ENCODE measurements at places on chromosomes 5 and 9. TPM values are rescaled to one million over a fixed set of nuclear protein-coding genes. Genes with fewer than 3 reads are reported as not detected.

DNA sequence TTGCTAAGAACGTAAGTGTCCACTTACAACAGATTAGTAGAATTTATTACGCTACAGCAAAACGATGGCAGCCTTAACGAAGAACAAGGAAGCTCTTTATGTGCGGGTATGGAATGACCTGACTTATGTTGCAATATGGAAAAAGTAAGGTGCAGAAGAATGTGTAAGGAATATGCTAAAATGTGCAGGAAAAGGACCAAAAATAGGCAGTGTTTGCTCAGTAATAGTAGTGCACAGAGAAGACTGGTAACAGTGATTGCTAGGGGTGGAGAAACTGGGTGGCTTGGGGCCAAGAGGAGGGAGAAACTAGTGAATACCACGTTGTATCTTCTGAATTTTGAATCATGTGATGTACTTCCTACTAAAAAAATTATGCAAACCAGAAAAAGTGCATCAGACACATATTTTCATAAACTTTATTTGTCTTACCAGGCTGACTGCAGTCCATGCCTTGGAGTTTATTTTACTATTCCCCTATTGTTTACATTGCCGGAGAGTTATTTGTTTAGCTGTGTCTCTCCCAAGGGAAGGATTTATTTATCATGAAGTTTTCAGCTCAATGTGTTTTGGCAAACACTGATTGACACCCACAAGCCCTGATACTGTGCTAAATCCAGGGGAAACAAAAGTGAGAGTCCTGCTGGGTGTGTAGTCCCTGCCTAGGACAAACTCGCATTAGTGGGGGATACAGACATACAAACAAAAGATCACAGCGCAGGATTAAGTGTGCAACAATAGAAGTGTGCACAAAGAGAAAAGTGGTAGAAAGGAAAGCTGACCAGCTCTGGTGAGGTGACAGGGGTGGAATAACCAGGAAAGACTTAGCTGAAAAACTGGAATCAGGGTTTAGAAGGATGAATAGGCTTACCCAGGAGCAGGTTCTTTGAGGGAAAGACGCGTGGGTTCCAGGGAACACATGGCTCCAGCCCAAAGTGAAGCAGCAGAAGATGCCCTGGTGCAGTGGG, 34.0 kb upstream of the ZNF484 start:
- DNase-seq = no peak

- peak; percentile 39 for DNase-seq
Observed at GRCh38 chr5:149345892-149346222, 558 bp downstream of the GRPEL2 start.

- DNase-seq = peak; percentile 17
Observed at GRCh38 chr5:177162379-177162778, 28.8 kb downstream of the NSD1 start.

The ITK gene
- 208 TPM for total RNA-seq

The ASPN gene
- not detected for total RNA-seq

Measured in activated CD4-positive, alpha-beta T cell treated with anti-CD3 and anti-CD28 coated beads for 36 hours (primary cell).